SW 1271 (cell line): ENCODE measurements at places on chromosomes 13 and 19.

- peak; percentile 45 for DNase-seq
Measured at GRCh38 chr13:47211106-47211505, 314.3 kb upstream of the HTR2A start.

DNA sequence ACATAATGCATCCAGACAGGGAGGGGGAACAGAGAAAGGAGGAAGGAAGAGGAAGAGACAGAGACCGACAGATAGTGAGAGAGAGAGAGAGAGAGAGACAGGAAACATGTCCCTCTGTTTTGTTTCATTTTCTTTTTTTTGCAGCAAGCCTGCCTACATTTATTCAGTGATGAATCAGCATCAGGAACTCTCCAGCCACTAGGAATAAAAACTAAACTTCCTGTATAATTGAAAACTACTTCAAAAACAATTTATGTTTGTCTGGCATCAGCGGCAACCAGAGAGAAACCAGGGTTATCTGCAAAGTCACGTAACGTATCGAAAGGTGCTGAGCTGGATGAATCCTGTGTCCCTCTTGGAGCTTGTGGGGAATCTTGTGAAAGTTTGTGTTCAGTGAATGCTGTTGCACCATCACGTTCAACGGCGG is 148.6 kb upstream of the SOX21 start:
- no peak for DNase-seq

DNA sequence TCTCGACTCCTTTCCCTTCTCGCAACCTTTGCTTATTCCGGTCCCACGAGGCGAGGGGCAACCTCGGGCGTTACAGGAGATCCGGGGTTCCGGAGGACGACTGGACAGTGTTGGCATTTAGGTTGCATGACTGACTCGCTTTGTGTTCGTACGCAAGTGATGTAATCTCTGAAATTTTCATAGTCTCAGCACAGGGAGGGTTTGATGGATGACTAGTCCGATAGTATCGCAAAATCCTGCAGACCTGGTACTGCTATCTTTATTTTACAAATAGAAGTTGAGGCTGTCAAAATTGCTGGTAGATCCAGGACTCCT is 342 bp downstream of the DDX49 start:
- no peak for DNase-seq

GRCh38 chr19:48419158-48419920 is 25.9 kb downstream of the GRIN2D start:
- DNase-seq = peak; percentile 21

- DNase-seq = no peak
Measured at GRCh38 chr13:25847145-25847544, 204.7 kb downstream of the SHISA2 start.

GRCh38 chr19:48872884-48873475 is 759 bp downstream of the PPP1R15A start:
- DNase-seq = peak; percentile 93

GRCh38 chr13:41428155-41428554 is 29.2 kb upstream of the RGCC start:
- DNase-seq = no peak

GRCh38 chr19:3368441-3368795 is 2.0 kb downstream of the NFIC start:
- DNase-seq = no peak

DNA sequence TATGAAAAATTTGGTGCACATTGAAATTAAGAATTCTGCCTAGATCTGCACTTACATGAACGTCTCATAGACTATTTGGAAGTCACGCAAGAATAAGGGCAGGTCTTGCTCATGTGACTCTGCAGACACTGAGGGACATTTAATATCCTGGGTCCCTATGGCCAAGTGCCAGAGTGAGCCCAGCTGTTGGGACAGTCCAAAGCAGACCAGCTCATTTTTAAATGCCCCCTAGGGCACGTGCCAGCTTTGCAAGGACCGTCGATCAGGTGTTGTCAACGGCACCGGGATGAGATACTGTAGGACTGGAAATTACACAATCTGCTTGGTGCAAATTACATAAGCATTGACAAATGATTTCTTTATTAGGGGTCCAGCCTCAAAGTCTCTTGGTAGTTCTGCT is 293.6 kb downstream of the TEX29 start:
- no peak for DNase-seq

DNA sequence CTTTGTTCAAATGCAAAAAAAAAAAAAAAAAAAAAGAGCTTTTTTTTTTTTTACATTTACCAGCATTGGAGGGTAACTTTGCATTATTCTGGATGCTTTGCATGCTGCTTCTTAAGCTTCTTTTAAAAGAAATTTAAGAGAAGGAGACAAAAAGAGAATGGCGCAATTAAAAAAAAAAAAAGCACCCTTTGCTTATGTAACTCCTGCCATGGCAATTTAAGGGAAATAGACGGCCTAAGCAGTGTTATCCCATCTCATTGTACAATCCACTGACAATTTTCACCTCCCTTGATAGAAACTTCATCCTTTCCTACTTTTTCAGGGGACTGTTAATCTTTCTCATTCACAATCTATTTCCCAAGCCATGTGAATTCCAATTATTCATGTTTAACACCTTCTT is 129.8 kb downstream of the KCTD12 start:
- no peak for DNase-seq

GRCh38 chr13:51519771-51520216 is 64.5 kb upstream of the WDFY2 start:
- no peak for DNase-seq
